ENCODE measurements at places on chromosomes 6 and 20.

- no peak for DNase-seq
These were observed 106.4 kb downstream of the GMPR start for GRCh38 chr6:16344756-16345155.

GRCh38 chr6:151482290-151482689 lies 11.5 kb upstream of the CCDC170 start:
- no peak for DNase-seq

DNA sequence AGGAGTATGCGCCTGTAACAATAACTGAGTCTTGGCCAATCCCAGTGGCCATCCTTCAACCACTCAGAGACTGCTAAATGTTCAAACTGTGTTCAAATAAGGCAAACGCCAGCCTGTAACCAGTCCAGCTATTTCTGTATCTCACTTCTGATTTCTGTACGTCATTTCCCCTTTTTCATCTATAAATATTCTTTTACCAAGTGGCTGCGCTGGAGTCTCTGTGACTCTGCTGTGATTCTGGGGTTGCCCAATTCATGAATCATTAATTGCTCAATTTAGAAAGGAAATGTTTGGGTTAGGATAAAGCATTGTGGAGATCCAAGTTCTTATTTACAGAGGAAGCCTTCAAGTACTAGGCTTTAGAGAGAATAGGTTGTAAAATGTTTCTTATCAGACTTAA lies 89.8 kb upstream of the UST start:
- no peak for DNase-seq

GRCh38 chr20:1579488-1579887 lies 22.0 kb upstream of the SIRPD start:
- DNase-seq, result no peak

GRCh38 chr6:132995432-132995831 lies 181.1 kb downstream of the RPS12 start:
- no peak for DNase-seq

GRCh38 chr6:137816133-137816579 lies 50.9 kb upstream of the TNFAIP3 start:
- DNase-seq, result no peak

GRCh38 chr6:47188588-47189021 lies 121.1 kb downstream of the TNFRSF21 start:
- DNase-seq, result no peak

GRCh38 chr20:8132484-8133309 lies 631 bp downstream of the PLCB1 start:
- DNase-seq, result no peak

DNA sequence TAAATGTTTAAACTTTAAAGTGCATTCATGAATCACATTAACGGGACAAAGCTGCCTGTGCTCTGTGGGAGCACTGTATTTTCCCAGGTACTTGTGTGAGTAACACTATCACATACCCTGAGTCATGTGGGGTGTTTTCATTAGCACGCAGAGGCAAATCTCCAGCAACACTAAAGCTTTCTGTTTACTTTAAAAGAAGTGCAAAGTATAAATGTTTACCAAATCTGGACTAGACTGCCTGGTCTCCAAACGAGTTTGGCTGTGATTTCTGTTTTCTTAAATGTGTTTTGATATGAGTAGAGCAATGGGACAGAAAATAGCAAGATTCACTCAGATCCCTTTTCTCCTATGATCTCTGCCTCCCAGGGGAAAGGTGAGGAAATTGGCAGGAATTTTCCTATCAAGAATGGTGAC lies 28.8 kb upstream of the RIPPLY2 start:
- no peak for DNase-seq

DNA sequence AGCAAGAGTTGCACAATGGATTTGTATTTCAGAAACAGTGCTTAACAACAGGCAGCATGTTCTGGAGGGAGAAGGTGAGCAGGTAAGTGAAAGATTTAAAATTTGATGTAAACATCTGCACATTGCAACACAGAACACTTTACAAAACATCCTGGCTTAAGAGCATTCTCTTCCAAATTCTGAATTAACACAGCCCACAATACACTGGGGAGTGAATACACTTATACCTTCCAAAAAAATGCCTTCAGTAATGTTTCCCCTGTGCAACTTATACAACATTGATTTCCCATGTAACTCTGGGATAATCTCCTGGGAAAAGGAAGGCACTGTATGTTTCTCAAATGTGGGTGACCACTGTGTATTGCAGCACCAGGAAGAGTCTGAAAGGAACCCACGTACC lies 127.6 kb downstream of the FYN start:
- no peak for DNase-seq
